Mucosa of gallbladder (tissue), 1 donor: ENCODE measurements at places on chromosomes 3 and 15. TPM values are rescaled to one million over a fixed set of nuclear protein-coding genes. Genes with fewer than 3 reads are reported as not detected.

The GPR27 gene
- 4.5 TPM for total RNA-seq

- DNase-seq, result no peak
Observed at GRCh38 chr15:43255376-43255775, 11.4 kb downstream of the TGM5 start.

DNA sequence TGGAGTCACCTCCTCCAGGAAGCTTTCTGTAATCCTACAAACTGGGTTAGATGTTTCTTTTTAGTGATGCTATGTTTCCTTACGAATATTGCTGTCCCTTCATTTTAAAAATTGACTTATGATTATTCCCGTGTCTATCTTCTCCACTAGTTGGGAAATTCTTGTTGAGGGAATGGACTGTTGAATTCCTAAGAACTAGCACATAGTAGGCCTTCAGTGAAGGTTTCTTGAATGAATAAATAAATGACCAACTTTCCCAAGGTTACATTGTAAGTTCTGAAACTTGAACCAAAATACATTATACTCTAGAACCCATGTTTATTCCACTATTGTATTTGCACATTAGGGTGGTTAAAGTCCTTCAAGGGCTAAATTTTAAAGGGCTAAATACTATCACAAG, 812 bp upstream of the IL20RB start:
- DNase-seq, result no peak

DNA sequence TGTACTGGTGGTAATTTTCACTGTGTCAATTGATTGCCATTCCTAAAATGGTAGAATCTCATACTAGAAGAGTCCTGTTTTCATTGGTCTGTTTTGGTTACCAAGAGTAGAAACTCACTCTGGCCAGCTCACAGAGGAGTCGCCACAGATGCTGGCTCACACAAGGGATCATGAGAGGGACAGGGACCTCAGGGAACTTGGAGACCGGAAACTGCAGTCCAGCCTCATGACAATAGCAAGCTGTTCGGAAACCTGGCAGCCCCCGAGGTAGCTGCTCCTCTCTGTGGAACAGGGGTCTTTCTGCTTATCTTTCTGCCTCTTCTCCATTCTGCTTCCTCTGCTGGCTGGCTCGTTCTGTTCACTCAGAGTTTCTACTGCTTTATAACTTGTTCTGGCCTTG, 192.9 kb downstream of the PLCL2 start:
- DNase-seq, result no peak

The GRAMD1C gene
- 8.2 TPM for total RNA-seq

DNA sequence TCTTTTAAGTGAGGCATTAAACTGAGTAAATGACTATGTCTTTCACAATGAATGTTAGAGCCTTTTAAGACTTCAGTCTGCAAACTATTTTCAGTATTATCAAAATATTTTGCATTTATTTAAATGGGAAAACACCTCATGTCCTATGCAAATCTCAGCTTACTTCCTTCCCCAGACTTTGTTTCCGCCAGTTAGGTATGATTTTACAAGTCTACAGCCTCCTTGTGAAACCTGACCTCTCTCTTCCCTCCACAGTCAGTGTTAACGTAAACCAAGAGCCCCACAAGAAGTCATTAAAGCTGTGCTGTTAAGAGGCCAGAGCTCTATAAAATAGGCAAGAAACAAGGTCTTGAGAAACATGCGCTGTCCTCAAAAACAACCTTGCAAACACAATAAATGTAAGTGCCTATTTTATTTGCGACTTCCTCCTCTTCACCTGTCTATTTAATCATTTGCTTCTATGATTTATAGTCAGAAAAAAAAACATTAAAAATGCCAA, 48.3 kb downstream of the PRTG start:
- DNase-seq, result no peak

DNA sequence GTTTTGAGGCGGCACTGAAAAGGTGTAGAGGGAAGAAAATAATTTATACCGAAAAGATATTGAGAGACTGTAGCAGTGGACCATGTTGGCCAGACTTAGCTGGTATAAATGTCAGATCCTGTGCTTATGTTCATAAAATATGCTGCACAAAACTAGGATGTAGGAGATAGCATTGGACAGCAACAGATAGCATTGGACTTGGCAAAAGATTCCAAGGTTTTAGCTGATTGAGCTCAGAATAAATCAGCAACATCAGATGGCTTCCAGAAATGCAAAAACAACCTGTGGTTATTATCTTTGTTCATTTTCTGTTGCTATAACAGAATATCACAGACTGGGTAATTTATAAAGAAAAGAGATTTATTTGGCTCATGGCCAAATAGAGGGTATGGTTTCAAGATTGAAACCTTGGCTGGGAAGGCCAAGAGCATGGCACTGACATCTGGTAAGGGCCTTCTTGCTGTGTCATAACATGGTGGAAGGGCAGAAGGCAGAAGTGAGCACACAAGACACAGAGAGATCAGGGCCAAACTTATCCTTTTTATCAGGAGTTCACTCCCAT, 34.7 kb downstream of the SLC28A1 start:
- no peak for DNase-seq

The MYO9A gene
- 33.4 TPM for total RNA-seq

The GOLGA8T gene
- 0.66 TPM for total RNA-seq

GRCh38 chr3:30811151-30811795, 83.2 kb downstream of the GADL1 start:
- DNase-seq, result no peak

The VGLL3 gene
- total RNA-seq, result 39.2 TPM

GRCh38 chr15:60397772-60398445, at the start of gene ANXA2:
TSS of gene ANXA2 (minus strand) at chr15:60397986. CDS start at chr15:60386075, 11,911 bp downstream.
- peak; percentile 86 for DNase-seq

The SLC22A13 gene
- 0.95 TPM for total RNA-seq

GRCh38 chr3:151011427-151011826, 38.9 kb upstream of the CLRN1 start:
- no peak for DNase-seq

The TMEM266 gene
- total RNA-seq, result 0.26 TPM

DNA sequence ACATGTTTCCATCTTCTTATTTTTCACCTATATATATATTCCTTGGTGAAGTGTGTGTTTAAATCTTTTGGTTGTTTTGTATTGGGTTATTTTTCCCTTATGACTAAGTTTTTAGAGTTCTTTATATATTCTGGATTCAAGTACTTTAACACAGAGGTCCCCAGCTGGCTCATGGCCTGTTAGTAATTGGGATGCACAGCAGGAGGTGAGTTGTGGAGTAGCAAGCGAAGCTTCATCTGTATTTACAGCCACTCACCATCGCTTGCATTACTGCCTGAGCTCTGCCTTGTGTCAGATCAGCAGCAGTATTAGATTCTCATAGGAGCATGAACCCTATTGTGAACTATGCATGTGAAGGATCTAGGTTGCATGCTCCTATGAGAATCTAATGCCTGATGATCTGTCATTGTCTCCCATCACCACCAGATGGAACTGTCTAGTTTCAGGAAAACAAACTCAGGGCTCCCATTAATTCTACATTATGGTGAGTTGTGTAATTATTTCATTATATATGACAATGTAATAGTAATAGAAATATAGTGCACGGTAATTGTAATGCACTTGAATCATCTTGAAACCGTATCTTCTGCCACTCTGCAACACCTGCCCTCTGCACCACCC, 151.6 kb downstream of the RSRC1 start:
- DNase-seq, result no peak

GRCh38 chr3:41198526-41198925, 779 bp upstream of the CTNNB1 start:
- peak; percentile 27 for DNase-seq

DNA sequence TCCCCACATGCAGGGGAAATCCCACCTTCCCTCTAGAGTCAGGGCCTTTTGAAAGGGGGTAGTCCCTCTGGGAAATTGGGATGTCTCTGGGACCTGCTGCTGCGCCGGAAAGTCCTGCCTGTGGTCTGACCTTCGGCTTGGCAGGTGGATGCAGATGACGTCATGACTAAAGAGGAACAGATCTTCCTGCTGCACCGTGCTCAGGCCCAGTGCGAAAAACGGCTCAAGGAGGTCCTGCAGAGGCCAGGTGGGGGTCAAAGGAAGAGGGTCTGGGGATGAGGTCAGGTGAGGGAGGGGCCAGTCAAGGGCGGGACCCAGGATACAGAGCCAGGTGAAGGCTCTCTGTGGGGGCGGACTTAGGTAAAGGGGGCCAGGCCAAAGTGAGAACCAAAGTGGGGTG, 16.2 kb downstream of the PTH1R start:
- no peak for DNase-seq

The CAMKV gene
- total RNA-seq, result 0.09 TPM

GRCh38 chr15:51163843-51164242, 69.1 kb upstream of the TNFAIP8L3 start:
- no peak for DNase-seq

DNA sequence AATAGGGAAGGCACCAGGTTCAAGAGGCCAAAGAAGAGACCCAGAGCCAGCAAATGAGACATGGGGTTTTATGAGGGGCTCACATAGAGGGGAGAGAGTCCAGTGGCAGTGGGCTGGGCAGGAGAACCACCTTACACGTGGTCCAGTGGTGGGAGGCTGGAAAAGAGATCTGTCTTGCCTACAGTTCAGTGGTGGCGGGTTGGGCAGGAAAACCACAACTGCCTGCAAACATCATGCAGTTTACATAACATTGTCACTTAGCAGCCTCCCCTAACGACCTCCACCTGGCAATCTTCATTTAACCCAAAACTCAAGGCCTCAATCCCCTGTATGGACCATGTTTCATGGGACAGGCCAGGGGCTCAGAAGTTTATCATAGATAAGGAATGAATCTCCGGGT, 29.1 kb downstream of the CRYGS start:
- DNase-seq, result no peak

- DNase-seq, result no peak
Observed at GRCh38 chr3:139307601-139308555, 35.9 kb upstream of the MRPS22 start.

The PAK6 gene
- total RNA-seq, result 7.9 TPM

The CHRD gene
- total RNA-seq, result 6.5 TPM

The AMT gene
- 20.7 TPM for total RNA-seq

- DNase-seq, result peak; percentile 96
Observed at GRCh38 chr15:40069178-40070165, 30.5 kb upstream of the SRP14 start.

DNA sequence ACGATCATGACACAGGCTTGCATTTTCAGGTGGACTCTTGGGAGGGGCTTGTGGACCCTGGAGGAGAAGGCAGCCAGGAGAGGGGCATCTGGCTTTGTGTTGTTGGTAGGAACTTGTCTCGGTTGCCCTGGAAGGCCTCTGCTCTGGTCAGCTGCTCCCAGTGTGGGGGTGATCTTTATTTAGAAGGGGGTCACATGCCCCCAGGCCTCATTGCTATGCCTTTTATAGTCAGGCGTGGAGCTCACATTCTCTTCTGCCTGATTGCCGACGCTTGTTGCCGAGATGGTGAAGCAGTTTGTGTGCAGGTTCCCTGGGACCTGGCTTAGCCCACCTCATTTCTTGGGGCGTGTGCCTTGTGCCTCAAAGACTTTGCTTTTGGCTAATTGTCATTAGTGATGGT, 66.6 kb downstream of the IGF1R start:
- DNase-seq, result no peak

The PPARG gene
- total RNA-seq, result 13.0 TPM

DNA sequence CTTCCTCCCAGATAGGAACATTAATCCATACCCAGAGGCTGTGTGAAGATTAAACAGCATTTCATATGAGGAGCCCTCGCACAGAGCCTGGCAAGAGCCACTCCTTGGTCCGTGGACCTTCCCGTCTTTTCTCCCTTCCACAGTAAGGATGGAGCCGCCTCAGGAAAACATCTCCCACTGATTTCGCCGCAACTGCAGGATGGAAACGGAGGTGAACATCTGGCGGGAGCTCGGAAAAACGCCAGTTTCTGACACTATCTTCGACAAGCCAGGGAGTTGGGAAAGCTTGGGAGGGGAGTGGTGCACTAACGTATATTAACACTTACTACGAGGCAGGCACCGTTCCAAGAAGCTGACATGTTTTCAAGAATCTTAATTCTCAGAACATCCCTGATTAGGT, 157.9 kb downstream of the XXYLT1 start:
- no peak for DNase-seq

- DNase-seq, result no peak
Observed at GRCh38 chr15:58556541-58556940, 124.8 kb downstream of the LIPC start.

DNA sequence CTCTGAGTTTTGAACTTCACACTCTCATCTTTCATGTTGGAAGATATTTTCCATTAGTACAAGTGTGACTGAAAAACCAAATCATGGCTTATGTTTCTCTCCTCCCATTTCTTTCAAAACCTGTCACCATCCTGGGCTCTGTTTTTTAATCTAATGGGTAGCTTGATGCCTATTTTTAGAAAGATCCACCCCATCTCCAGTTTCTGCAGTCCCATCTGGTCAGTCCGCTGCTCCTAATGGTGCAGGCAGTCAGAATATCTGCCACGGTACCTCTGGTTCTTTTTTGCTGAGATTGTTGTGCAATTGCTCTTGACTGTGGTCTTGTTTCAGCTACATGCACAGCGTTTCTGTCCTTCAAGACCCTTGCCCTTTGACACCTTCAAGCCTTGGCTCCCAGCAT, 240.9 kb upstream of the CADM2 start:
- no peak for DNase-seq

The CPLX3 gene
- total RNA-seq, result not detected

DNA sequence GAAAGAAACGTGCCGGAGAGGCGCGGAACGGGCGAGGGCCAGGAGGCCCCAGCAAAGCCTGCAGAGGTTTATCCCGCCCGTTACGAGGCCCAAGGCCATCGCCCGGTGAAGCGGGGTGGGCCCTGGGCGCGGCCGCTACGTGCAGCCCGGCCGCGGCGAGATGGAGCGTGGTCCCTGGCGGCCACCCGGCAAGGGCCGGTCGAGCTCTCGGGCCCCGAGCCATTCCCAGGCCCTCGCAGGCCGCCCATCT, 1.1 kb downstream of the PKM start:
- no peak for DNase-seq

DNA sequence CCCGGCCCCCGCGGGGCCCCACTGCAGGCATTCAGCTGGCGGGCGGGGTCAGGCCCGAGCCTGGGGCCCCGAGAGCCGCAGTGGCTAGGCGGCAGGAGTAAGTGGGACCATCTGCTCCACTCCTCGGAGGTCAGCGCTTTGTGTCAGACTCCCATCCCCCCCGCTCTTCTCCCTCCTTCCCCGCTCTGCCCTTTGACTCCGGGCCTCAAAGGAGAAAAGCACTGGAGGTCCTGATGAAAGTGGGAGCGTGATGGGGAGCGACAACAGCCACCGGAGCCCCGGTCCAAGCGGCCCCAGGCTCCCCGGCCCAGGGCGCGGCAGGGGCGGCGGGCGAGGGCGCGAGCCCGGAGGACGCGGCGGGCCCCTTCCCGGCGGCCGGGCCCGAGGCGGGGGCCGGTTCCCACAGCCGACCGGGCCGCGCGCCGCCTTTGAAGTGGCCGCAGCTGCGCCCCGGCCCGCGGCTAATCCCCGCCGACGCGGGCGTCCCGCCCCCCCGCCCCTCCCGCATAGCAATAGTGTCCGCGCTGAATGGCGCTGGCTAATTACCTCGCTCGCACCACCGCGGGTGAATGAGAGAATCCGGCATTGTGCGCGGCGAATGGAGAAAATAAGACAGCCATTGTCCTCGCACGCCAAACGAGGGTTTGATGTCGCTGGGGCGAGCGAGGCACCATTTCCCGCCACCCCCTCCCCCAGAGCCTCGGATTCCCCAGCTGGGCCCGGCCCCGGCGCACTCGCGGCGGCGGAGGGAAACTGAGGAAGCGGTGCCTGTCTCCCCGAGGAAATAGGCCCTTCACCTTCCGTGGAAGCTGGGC, 22.4 kb downstream of the IGDCC3 start:
- no peak for DNase-seq
